ENCODE measurements at places on chromosomes 6 and 20. TPM values are rescaled to one million over a fixed set of nuclear protein-coding genes. Genes with fewer than 3 reads are reported as not detected.

The PCK1 gene
- total RNA-seq, result 0.62 TPM

- no peak for DNase-seq
Measured at GRCh38 chr6:130466052-130466747, 100.4 kb downstream of the TMEM200A start.

DNA sequence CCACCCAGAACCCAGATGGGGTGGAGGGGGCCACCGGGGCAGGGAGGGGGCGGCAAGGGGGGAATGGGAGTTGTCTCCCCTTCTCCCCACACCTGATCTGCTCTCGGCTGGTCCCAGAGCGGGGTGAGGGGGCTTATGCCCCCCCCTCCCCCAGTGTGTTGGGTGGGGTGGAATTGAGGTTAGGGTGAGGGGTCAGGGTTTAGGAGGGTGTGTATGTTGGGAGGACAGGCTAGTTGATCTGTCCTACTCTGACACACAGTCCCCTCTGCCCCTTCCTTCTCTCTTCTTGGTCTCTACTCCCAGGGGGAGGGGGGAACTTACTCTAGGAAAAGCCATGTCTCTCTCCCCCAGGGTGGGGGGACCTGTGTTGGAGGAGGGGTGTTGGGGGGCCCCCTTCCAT is 1.9 kb upstream of the ZBTB9 start:
- no peak for DNase-seq

The PNPLA1 gene
- total RNA-seq, result not detected

The HSD17B8 gene
- total RNA-seq, result 24.8 TPM

The NECAB3 gene
- total RNA-seq, result 71.8 TPM

The EYA2 gene
- total RNA-seq, result 1.4 TPM

DNA sequence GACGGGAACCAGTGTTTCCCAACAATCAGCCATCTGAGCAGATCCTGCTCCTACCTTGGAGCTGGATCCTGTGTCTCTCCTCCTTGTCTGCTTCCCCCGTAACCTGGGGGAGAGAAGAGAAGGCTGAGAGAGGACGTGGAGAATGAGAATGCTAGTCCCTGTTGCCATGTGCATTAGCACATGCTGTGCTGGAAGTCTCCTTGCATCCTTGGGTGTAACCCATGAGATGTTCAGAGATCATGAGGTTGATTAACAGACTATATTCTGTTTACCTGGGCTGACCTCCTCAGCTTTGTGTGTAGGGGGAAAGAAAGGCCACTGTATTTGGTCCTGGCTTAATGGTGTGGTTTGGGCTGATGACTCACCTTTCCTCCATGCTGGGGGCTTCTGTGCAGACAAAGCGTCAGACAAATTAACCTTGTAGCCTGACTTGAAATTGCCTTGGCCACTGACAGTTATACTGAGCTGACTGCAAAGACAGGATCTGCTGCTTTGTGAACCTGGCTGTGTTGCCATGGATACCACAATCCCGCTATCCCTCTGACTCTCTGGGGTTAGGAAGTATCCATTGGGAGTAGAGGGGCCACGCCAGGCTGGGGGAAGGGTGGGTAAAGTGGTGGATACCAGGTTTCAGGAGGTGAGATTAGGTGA is 243.7 kb upstream of the CHD6 start:
- no peak for DNase-seq

The PABPC1L gene
- 2.7 TPM for total RNA-seq

DNA sequence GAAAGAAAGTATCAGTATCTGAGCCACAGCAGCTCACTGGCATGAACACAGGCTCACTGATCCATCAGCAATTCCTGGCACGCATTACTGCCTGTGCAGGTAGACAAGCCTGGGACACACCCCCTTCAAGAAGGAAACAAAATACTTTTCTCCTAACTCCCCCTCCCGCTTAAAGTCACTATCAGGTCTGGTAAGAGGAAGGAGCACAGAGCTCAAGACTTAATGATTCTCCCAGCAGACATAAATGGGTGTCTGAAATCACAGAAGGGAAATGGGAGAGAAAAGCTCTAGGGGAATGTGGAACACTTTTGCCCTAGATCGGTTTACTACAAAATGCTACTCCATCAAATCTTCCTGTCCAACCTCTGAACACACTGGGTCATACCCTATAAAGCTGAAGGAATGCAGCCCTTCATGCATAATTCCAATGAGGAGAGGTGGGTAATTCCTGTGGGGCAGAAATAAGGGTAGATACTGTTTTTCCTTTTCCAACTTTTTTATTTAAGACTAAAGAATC is at the start of gene ADGRF1:
ADGRF1 (minus strand) TSS at position 58 of the 517 bp plus-strand sequence. CDS start 13,271 bp downstream, outside the sequence.
- no peak for DNase-seq

The HEY2 gene
- 66.8 TPM for total RNA-seq

The CYP39A1 gene
- total RNA-seq, result 5.9 TPM

DNA sequence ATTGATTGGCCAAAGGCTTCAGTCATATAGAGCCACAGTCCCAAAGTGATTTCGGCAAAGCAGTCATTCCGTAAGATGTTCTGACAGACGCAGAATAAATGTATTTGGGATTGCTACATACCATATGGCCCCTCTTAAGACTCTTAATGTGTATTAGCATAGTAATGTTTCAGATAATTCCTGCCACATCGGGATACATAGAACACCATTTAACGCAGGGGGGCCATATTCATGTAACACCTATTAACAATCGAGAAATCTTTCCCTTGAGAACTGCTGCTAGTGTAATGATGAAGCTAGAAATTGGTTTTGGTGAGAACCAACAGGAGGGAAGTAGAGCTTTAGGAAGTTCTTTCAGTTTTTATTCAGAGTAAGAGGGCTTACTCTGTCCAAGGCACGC is 390.9 kb upstream of the SASH1 start:
- no peak for DNase-seq

GRCh38 chr20:41182296-41183212 is 45.2 kb downstream of the PLCG1 start:
- no peak for DNase-seq

The SLC22A3 gene
- total RNA-seq, result 1.3 TPM

DNA sequence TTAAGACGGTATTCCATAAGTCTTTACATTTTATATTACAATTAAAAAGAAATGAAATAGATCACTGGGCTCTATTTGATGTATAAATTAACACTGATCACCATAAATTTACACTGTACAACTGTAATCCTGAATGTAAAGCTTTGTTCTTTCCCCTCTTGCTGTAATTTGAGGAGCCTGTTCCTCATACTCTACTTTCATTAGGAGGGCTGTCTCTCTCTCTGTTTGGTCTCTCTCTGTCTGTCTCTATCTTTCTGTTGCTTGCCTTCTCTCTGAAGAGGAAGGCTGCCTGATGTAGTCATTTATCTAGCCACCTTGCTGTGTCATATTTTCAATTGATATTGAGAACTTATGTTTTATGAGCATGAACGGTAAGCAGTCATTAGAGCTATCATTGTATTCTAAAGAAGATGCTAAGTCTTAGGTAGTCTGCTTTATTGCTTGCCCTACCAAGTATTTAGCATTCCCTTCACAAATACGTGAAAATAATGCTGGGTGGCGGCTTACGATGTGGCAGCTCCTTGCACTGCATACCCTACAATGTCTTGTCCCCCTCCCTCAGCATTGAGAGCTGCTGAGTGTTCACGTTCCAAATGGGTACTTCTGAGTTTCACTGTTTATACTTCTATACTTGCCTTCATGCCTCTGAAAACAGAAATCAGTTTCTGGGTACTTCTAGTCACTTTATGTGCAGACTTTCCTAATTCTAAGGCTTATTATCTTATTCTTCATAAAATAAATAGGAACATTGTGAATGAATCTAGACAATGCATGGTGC is 205.5 kb downstream of the NKAIN2 start:
- no peak for DNase-seq

DNA sequence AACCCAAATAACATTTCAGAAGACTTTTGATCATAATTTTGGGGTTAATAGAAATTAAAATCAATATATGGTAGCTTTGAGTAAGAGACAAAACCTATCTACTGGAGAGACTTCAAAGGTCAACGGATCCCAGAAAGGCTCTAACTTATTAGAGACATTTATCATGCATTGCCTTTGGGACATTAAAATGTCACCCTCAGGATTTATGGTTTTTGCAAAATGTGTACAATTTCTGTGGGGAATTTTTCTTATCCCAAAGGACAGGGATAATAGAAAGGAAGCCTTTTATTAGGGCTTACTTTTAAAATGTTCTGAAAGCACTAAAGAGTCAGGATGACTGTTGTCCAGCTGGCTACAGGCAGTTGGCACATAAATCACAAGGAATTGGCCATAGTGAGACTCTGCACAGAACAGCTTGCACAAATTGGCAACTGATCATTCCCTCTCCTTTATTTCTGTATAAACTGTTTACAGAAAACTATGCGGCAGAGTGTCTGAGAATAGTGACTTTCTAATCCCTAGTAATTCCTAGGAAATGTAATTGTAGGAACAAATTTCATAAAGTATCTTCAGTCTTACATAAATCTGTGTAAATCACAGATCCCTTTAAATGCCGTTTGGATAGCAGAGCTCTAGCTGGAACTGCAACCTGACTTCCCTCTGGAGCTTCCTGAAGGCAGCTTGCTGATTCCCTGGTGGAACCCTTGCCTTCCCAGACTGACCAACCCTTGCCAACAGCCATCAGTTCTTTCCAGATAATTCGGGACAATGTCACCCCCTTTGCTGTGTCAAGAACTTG is 201.1 kb upstream of the PREP start:
- DNase-seq, result no peak

The TMEM244 gene
- total RNA-seq, result not detected

Data from left ventricle myocardium superior (tissue), 1 donor.